ENCODE measurements at places on chromosomes 11 and 22. TPM values are rescaled to one million over a fixed set of nuclear protein-coding genes. Genes with fewer than 3 reads are reported as not detected.

Gene OR52L1
- total RNA-seq, result not detected

Gene TPBGL
- total RNA-seq, result not detected

Gene OR51L1
- not detected for total RNA-seq

Gene GTSE1
- 5.7 TPM for total RNA-seq

Data from camera-type eye (tissue), 1 donor.